ENCODE measurements at places on chromosomes 13 and 19.

- DNase-seq = peak; percentile 88
Measured at GRCh38 chr19:17294051-17294891, 9.0 kb downstream of the ABHD8 start.

DNA sequence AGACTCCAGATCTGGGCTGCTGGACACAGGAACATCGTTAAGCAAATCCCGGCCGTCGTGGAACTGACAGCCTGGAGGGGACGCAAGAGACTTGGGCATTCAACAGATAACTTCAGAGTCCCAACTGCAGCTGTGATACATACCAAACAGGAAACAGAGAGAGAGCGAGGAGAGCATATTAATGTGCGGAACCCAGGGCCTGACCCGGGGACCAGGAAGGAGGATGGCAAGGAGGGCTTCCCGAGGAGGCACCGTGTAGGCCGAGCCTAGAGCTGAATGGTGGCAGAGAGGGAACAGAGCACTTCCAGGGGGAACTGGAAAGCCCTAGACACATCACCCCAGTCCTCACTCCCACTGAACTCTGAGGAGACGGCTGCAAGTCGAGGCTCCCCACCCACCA is 68.1 kb downstream of the SIPA1L3 start:
- DNase-seq = no peak

GRCh38 chr13:31124204-31124603 is 37.5 kb downstream of the HSPH1 start:
- DNase-seq = no peak

GRCh38 chr19:1396019-1396767 is 5.1 kb downstream of the GAMT start:
- no peak for DNase-seq

DNA sequence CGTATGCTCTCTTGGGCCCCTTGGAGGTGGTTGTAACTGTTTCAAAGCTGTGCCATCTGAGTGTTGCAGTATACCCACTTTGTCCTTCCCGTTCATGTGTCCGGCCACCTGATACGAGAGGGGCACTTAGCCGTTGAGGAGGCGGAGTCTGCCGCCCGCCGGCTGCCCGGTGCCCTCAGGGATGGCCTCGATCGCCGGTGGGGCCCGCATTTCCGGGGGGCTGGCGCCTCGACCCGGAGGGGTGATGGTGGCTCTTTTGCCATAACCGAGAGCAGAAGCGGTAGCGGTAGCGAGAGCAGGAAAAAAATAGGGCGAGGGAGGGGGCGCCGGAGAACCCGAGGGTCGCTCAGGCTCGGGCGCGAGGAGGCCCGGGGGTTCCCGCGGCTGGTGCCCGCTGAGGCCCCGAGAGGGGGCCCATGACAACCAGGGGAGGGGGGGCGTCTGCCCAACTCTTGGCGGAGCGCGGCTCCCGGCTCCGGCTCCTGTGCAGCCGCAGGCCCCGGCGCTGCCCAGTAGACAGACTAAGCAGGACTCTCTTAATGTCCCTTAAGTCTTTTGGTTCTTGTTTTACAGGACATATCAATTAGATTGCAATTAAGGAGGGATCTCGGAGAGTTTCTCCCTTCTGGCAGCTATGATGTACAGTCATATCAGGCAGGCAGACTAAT is 342.7 kb upstream of the SGCG start:
- DNase-seq = no peak

DNA sequence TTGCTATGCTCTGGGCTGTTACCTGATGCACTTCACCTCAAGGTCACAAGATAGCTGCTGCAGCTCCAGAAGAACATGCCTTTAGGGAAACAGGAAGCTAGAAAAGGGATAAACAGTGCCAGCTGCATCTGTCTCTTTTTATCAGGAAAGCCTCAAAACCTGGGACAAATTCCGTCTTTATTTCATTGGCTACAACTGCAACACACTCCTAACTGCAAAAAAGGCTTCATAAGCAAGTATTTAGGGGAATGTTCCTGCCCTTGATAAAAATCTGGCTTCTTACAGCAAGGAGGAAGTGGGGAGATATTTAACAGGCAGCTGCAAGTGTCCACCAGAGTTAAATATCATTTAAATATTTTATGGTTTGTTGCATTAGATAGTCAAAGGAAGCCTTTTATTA is 34.2 kb upstream of the SERTM1 start:
- peak; percentile 2 for DNase-seq

- no peak for DNase-seq
Measured at GRCh38 chr13:67136157-67136556, 94.0 kb downstream of the PCDH9 start.

- no peak for DNase-seq
Measured at GRCh38 chr13:105139380-105140285, 1395.8 kb downstream of the EFNB2 start.

DNA sequence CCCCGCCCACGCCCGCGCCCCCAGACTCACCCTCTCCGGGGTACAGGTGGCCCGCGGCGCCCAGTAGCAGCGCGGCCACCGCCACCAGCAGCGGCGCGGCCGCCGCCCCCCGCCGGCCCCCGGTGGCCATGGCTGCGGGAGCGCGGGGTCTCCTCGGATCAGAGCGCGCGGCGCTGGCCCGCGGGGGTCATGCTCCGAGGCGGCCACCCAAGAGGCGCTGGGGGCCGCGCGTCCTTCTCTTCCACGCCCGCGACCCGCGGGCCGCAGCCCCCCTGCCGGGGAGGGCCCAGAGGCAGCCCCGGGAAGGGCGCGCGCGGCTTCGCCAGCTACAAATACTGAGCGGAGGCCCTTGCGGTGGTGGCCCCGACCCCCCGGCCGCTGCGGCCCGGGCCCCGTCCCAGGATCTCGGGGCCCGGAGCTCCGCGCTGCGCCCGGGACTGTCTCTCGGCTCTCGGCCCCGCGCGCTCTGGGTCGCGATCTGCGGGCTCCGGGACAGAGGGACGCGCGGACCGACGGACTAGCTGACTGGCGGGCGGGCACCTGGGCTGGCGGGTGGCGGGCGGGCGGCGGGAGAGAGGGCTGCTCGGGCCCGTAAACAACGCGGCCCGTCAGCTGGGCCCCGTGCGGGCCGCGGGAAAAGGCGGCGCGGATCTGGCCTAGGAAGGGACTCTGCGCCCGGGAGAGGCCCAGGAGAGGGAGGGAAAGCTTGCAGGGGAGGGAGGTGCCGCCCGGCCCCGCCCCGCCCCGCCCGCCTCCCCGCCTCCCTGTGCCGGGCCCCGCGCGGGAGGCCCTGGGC is at the start of gene INSR:
TSS of gene INSR (minus strand) at position 653 of the 796 bp plus-strand sequence. CDS start at position 130, 523 bp downstream.
- DNase-seq = peak; percentile 100

DNA sequence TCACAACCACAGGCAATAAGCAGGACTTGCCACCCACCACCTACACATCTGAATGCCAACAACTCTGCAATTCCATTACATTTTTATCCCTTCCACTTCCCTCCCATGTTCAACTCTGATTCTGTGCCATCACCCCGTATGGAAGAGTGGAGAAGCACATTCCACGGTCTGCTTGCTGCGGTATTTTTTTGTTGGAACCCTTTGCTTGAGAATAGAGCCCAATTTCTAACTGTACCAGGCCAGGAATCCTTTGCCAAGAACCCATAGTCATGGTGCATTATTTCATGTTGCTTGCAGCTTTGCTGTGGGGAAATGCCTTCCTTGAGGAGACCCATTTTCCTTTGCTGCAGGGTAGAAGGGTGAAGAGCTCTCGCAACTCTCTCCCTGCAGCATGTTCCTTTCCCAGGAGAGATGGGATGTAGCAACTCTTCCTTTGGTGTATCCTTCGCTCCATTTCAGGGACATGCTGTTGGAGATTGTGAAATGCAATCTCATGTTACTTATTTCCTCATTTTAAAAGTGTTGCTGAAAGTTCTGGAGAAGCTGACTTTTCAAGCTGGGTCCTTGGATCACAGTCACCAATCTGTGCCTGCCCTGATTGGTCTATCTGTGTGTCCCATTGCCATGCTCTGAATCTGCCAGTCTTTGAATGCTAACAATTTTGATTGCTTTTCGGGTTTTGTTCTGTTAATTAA is 69.8 kb upstream of the STARD13 start:
- no peak for DNase-seq

Measured in osteoblast (primary cell).